ENCODE measurements at places on chromosomes 6 and 20.

DNA sequence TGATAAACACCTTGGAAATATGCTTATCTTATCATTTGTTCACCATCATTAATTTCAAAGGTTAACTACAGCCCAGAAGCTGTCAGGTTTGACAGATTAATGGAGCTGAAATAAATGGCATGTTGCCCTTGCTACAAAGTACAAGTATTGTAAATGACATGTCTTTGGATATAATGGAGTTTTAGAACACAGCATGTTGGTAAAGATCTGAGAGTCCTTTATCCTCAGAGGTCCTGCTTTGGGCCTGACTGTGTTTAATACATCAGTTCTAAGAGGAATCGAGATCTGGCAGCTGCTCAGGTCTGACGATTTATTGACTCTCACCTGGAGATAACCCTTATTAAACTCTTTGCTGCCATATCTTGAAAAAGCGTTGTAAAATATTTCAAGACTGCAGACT, 222.7 kb upstream of the OPRM1 start:
- no peak for DNase-seq

GRCh38 chr6:46513533-46513932, 22.3 kb upstream of the RCAN2 start:
- DNase-seq: no peak

GRCh38 chr6:166106076-166106686, 61.5 kb downstream of the TBXT start:
- peak; percentile 41 for DNase-seq

DNA sequence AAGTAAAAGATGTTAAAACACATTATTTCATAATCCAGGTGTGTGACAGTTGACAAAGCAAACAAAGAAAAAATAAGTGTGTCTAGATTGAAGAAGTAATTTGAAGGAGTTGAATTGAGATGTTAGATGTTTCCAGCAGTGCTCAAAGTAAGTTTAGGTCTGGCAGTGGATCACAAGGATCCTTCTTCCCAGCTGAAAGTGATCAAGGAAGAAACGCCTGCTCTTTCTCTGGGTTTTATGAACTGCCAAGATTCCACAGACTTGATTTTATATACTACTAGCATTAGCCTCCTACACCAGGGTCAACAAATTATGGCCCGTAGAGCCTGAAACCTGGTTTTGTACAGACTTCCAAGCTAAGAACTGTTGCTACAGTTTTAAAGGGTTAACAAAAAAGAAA, 30.3 kb downstream of the STX7 start:
- no peak for DNase-seq

GRCh38 chr20:53080687-53080962, 108.5 kb downstream of the TSHZ2 start:
- DNase-seq: no peak

GRCh38 chr6:4281341-4282293, 146.2 kb upstream of the ECI2 start:
- DNase-seq: no peak

DNA sequence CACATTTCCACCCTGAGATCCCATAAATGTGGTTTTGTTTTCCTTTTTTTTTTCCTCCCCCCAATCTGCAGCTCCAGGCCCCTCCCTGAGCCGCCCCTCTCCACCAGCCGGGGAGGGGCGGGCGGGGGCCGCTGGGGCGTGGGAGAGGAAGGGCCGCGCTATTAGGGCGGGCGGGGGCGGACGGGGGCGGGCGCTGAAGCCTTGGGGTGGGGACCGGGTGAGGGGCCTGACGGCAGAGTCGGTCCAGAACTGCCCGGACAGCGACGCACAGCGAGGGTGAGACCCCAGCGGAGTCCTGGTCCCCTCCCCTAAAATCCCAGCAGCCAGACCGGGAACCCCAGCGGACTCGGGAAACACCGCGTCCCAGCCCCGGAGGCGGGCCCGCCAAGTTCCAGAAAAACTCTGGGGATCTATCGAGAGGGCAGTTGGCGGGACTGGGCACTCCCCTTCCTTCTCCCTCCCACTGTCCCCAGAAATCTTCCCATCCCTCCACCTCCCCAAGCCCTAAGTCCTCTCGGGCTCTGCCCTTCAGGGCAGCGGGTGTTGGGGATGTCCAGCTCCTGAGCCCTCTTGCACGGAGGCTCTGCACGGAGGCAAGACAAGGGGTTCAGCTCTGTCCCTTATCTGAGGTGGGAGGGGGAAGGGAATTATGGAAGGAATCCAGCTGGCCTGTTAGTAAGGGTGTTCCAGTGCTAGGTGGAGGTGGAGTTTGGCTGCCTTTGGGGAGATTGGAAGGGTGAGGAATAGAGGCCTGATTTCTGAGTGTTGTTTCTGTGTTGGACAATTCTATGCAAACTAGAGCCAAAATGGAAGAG, at the start of gene PRICKLE4:
PRICKLE4 (plus strand) TSS at position 232 of the 815 bp plus-strand sequence. CDS start 2,692 bp downstream, outside the sequence.
- no peak for DNase-seq

DNA sequence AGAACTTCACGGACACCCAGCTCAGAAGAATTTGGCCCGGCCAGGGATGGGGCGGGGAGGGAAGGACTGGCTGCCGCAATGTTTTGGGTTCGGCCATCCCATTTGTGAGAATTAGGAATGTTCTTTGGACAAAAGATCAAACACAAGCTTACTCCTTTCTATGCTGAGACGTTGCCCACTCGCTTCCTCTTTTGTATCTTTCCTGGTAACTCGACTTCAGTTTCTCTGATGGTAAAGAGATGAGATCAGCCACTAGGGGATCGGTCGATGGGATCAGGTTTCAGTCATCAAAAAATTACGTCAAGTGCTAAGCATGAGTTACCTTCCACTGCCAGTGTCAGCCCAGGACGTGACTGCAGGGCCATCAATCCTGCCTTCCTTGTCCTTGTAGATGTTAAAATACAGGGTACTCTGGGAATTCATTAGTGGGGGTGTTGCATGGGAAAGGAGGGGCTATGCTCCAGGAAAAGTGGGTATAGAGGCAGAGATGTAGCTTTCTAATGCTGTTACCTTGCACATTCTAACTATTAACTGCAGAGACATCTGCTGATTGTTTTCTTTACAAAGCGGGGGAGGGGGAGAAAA, 190.2 kb downstream of the TSHZ2 start:
- DNase-seq: no peak

GRCh38 chr6:117380298-117380697, 45.4 kb downstream of the ROS1 start:
- DNase-seq: no peak

DNA sequence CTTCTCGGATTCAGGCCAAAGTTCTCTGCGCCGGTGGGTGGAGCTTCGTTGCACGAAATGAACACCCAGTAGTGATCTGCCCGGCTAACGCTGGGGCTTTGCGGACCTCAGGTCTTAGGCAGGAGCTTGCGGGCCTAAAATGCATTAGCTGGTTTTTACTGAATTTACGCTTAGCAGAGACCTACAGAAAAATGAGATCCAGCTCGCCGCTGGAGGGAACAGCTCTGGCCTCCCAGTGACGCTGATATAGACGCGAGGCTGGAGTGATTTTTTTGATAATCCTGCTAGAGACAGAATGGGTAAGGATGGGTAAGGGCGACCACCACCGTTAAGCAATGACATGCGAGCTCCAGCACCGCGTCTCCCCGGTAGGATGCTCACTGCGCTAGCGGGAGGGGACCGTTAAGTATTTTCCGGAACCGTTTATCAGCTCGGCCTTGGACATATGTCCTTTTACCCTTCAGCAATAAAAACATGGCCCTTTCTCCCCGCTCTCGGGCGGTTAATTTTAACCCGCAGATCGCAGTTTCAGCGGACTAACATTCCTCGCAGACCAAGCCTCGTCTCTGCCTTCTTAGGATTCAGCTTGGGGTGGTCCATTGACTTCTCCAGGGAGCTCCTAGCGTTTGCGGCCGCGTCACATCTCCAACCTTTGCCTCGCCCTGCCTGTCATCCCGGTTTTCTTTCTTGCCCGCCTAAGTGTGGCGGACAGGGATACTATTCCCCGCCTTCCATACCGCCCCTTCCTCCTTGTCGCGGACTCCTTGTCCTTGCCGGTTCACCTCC, 109.3 kb downstream of the GPX5 start:
- DNase-seq: no peak

DNA sequence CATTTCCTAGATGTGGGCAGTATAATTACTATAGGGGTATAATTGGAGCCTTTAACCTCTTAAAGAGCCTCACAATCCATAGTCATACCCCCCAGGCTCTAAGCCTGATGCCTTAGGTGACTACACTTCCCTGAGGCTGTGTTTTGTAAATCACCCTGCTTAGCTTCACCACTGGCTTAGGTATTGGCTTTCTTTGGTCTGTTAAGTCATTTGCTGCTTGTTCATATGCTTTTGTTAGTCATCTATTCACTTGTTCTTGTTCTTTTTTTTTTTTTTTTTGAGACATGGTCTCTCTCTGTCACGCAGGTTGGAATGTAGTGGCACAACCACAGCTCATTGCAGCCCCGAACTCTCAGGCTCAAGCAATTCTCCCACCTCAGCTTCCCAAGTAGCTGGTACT, 26.7 kb downstream of the KAT14 start:
- no peak for DNase-seq

DNA sequence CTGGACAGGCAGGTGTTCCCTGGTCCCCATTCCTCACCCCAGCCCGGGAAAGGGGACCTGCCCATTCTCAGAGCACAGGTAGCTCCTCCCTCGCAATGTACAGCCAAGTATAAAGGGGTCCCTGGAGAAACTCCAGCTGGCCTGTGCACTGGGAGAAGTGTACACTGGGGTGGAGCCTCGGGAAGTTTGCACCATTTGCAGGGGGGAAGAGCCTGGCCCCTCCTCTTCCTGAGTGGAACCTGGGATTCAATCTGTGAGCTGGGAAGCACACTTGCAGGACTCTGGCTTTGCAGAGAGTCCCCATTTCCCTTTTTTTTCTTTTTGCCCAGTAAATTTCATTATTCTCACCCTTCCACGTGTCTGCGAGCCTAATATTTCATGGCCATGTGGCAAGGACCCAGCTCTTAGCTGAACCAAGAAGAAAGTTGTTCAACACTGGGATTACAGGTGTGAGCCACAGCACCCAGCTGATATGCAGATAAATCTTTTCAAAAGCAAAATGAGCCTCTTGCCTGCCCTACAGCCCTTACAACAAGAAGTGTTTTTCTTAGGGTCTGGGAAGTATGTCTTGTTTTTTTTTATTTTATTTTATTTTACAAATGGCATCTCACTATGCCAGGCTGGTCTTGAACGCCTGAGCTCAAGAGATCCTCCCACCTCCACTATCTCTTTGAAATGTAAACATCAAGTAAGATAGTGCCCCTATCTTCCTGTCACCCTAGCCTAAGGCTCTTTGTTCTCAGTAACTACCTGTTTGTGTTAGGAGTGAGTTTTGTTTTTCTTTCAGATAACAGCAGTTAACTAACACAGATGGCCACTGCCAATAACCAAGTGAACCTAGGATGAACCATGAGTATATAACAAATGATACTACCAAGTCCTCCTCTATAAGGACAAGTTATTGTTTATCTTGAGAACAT, 9.3 kb upstream of the RNGTT start:
- DNase-seq: no peak

- DNase-seq: no peak
Observed at GRCh38 chr6:31702405-31702818, 712 bp downstream of the ABHD16A start.

- DNase-seq: no peak
Observed at GRCh38 chr6:65638047-65638831, 68.8 kb downstream of the EYS start.

- no peak for DNase-seq
Observed at GRCh38 chr20:22385602-22386305, 198.6 kb downstream of the FOXA2 start.

DNA sequence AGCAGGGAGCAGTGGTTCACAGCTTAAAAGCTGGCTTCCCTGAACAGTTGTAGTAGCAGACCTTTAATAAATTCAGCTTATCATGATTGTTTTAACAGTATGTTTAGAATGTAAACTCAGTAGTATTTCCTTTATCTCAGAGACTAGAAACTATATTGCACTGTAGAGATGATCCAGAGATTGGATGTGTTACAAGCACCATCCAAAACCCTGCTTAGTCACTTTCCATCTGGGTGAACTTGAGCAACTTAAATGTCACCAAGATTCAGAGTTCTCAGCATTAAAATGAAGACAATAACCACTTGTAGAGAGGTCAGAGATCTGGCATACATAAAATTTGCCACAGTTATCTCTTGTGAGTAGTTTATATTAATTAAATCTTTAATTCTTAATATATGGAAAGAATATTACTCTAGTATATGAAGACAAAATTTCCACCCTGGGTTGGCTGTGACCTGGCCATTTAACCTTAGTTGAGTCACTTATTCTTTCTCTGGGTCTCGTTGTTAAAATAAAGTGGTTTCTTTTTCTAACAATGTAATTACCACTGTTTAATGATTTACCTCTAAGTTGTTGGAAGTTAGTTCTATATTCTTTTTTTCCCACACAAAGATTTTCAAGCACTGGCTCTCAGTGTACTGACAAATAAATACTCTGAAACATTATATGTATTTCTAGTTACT, 239.2 kb upstream of the FKBP1C start:
- DNase-seq: no peak

DNA sequence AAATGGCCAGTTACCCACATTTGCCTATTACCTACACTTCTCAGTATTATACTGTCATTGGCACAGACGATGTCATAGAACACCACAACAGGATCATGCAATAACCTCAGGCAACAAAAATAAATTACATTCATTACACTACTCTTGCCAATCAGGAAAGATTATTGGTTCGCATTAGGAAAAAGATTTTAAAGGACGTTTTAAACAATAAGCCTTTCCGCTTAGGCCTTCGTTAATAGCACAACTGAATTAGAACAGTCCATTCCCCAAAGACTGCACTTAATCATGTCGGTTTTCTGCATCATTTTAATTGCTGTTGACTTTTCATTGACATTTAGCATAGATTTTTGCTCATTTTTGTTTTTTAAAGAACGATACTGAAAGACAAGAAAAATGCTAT, 912 bp upstream of the SENP6 start:
- no peak for DNase-seq

DNA sequence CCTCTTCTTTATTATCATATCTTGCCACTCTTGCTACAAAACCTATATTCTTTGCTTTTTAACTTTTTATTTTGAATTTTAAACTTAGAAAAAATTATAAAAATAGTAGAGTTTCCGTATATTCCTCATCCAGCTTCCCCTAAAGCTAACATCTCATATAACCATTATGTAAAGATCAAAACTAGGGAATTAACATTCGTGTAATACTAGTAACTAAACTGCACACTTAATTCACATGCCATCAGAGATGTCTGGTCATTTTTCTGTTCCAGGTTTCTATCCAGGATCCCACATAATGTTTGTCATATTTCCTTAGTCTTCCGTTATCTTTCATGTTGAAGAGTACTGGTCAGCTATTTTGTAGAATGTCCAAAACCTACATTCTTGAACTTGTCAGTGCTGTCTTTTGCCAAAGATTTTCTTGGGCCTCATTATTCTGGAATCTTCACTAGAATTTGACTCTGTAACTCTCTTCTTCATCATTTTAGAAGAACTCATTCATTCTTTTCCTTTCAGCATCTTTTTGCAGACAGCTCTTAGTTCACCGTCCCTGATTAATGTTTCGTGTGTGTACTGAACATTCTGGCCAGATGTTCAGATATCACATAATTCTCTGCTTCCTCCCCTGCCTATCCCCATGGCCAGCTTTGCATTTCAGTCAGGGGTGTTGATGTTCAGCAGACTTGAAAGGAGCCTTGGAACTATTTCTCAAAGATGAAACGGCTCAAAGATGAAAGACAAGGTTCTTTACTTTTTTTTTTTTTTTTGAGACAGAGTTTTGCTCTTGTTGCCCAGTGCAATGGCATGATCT, 9.4 kb downstream of the CTNNBL1 start:
- no peak for DNase-seq
